ENCODE measurements at places on chromosomes 2 and 18. TPM values are rescaled to one million over a fixed set of nuclear protein-coding genes. Genes with fewer than 3 reads are reported as not detected.

DNA sequence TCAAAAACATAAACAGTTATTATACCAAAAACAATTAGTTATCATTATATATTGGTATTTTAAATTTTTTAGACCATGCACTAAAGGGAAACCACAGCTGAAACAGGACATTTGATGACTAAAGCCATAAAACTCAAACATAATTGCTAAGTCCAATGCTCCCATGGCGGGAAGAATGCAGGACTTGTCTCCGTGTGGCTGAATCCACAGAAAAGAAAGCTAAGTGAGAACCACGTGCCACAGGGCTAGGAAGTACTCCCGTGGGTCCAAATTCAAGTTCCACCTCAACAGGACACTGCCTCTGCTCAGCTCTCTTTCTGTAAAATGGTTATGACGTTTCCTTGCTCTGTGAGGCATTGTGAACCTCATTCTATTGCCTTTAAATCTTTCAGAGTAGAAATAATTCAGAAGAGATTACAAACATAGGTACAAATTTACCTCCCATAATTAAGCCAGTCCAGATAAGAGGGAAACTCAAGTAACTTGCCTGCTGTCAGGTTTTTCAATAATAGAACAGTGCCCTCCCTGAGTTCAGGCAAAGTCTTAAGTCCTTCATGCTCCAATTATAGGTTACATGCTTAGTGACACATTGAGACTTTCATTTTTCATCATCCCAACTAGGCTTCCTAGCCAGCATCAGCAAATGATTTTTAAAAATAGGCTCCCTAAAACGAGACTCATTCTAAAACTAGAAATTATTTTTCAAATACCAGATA lies 36.7 kb downstream of the FTCDNL1 start:
- DNase-seq = no peak

DNA sequence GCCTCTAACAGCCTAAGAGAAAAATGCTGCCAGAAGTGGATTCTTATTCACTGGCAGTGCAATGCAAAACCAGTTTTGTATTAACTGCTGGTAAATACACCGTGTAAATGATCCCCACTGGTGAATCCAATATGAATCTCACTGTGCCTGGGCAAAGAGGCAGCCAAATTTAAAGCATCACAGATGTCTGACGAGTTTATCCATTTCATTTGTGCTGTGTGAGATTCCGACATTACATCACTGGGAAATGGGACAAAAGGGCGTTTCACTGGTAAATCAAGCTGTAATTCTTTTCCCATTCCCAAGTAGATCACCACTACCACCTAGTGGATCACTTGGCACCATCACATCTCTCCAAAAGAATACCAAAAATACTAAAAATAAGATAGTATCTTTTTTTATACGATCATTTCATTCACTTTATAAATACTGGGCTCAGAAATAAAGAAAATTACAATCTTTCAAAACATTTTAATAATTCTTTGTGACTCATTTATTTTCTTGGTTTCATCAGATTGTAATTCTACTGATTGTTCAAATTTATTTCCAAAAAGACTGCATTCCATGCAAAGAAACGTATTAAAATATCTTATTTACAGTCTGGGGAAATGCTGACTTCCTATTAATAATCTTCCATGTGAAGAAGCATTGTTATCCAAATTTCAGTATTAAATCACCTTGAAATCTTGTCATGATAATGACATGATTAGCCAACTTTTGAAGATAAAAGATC lies 125.6 kb downstream of the GRB14 start:
- peak; percentile 39 for DNase-seq

DNA sequence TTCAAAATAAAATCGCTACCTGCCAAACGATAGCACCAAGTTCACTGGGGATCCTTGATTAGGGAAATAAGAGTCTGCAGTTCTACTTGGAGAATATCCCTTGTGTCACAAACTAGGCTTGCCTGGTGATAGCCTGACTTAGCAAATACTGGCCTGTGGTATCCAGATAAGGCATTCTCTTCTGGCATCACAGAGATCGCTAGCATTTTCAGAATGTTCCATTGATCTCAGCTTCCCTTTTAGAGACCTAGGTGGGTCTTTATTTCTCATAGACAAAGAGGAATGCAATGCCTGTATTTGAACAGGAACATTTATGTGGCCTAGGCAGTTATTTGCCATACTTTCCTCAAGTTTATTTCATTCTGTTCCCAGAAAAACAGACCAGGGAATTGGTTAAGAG lies 349.1 kb downstream of the STK39 start:
- no peak for DNase-seq

GRCh38 chr2:106562268-106563186 lies 75.4 kb downstream of the CD8B2 start:
- no peak for DNase-seq

DNA sequence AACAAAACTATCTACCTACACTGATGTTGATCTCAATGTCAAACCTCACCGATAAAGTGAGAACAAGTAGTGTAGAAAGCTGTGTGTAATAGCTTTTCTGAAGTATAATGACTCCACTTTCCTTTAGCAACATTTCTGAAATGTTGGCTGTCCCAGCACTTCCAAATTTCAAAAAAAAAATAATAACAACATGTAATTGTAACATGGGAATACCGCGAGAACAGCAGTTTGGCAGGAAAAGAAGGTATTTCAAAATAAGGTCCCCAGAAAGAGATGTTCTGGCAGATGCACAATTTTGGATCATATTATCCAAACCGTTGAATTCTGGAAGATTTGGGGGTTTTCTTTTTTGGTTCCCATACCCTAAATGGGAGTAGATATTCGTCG lies 352.0 kb downstream of the ARHGAP15 start:
- DNase-seq = no peak

DNA sequence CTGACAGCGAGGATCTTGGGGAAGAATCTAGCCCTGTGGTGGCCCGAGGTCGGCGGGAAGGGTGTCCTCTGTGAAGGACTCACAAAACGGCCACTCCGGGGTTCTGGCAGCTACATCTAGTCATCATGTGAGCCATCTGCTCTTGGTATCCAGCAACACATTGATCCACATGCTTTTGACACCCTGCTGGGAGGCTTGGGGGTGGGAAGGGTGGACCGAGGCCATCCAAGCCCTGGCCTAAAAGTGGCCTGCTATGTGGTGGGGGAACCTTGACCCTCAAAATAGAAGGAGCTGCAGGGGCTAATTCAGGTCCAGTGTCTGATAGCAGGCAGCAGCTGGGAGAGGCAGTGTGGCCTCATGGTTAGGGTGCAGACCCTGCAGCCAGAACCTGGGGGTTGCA lies 145.7 kb downstream of the CELF4 start:
- no peak for DNase-seq

DNA sequence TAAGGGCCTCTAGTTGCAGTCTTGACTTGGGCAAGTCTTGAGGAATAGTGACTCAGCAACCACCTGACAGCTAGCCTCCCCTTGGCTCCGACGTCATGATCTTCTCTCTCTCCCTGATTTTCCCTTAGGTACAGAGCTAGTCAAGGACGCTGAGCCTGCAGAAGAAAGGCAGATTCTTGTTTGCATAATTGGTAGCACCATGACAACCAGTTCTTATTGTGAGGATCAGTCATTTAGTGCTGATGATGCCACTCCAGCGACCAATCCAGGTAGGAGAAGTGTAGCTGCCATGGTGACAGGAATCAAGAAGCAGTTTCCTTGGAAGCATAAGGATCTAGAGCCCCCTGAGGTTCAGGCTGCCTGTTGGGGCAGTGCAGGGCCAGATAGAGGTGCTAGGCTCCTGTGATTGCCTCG lies 2.8 kb upstream of the RESP18 start:
- DNase-seq = no peak

- no peak for DNase-seq
Measured at GRCh38 chr2:42286268-42286946, 74.6 kb downstream of the COX7A2L start.

DNA sequence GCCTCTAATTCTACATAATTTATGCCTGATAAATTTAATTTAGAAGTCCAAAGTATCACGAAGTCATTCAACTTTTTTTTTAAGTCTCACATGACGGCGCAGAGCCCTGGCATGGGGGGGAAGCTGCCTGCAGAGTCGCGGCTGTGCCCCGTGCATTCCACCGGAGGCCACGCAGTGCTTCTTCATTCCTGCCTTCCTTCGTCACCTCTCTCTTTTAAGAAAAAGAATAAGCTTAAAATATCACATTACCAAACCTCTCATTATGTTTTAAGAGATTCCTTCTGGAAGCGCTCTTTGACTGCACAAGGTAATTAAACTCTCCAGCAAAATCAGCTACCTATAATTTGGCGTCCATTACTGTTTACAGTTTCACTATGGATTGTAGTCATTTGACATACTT lies 20.3 kb upstream of the KIDINS220 start:
- DNase-seq = no peak

GRCh38 chr2:106638043-106638442 lies 150.9 kb downstream of the CD8B2 start:
- peak; percentile 35 for DNase-seq

DNA sequence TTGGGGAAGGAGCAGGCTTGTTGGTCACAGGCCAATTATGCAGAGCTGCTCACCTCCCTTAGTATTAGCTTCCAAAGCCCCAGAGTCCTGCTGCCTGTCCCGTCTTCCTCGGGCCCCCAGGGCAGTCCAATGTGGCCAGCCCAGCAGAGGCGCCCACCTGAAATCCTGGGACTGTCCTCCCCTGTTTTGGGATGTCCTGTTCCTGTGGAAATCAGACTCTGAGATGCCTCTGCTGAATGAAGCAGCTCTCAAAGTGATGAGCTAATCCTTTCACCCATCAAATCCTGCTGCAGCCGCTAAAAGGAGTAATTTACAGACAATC lies 105.3 kb downstream of the CABLES1 start:
- DNase-seq = no peak

GRCh38 chr2:179247318-179248023 lies 17.2 kb downstream of the SESTD1 start:
- DNase-seq = no peak

DNA sequence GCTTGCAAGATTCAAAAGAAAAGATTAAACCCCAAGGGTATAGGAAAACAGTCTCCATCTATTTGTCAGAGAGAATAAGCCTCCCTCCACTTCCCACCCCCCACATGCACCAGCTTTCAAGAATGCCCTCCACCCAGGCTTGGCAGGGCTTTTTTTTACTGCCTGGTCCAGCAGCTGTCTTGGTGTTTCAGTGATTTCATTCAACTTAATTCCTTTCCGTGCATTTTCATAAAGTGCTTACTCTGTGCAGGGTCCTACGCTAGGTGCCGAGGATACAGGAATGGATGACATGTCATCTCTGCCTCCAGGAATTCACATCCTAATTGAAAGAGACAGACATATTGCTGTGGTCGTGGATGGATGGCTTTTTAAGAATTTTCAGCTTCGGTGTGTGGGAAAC lies 117.9 kb downstream of the LRATD1 start:
- no peak for DNase-seq

DNA sequence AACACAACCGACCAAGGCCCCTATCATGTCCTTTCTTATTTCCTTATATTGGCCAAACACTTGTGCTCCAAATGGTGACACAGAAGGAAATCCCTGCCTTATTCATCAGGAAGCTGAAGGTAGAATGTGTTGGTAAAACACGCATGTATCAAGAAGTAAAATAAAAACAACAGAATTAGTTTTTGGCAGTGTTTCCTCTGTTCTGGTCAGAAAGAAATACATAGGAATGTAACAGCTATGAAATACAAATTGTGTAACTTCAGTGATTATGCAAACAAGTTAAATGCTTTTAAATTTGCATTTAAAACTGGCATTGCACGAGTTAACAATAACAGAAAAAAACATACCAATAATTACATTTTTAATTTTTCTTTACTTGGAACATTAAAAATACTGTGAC lies 19.3 kb downstream of the ST6GAL2 start:
- DNase-seq = peak; percentile 42

- no peak for DNase-seq
Measured at GRCh38 chr2:204059016-204059415, 122.5 kb downstream of the ICOS start.

DNA sequence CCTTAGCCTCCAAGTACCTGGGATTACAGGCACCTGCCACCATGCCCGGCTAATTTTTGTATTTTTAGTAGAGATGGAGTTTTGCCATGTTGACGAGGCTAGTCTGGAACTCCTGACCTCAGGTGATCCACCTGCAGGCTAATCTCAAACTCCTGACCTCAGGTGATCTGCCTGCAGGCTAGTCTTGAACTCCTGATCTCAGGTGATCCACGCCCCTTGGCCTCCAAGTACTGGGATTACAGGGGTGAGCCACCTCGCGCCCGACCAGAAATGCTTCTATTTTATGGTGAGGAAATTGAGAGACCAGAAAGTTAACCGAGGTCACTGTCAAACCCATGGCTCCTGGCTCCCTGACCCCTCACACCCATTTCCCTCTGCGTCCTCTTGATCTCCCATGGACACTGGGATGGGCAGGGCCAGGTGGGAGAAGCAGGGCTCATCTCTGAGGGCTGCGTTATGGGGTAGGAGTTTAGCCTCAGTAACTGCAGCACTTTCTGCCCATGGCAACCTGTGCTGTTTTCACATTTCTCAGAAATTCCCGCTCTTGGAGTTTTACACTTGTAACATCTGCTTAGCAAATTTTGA lies 210.0 kb downstream of the AGAP1 start:
- no peak for DNase-seq

GRCh38 chr2:170077830-170078569 lies 99.9 kb upstream of the MYO3B start:
- no peak for DNase-seq

Gene DHRS9
- total RNA-seq = not detected

Gene SPATA3
- total RNA-seq = not detected

Gene ACP1
- 89.5 TPM for total RNA-seq

Gene KCNG2
- total RNA-seq = under 0.01 TPM

Gene IL36G
- not detected for total RNA-seq

Gene TOGARAM2
- total RNA-seq = 0.43 TPM

Gene PHOSPHO2
- 2.6 TPM for total RNA-seq

Gene OTOS
- not detected for total RNA-seq

Gene SFT2D3
- total RNA-seq = 4.7 TPM

Data from fibroblast of villous mesenchyme (primary cell).